Stimulated activated CD4-positive, alpha-beta T cell treated with anti-CD3 and anti-CD28 coated beads, Interleukin-15, amount 100 ng/mL, for 1 hour (primary cell): ENCODE measurements at places on chromosomes 4 and X.
A peak's percentile ranks its signal among the peaks of the same experiment; 100 is the strongest.

DNA sequence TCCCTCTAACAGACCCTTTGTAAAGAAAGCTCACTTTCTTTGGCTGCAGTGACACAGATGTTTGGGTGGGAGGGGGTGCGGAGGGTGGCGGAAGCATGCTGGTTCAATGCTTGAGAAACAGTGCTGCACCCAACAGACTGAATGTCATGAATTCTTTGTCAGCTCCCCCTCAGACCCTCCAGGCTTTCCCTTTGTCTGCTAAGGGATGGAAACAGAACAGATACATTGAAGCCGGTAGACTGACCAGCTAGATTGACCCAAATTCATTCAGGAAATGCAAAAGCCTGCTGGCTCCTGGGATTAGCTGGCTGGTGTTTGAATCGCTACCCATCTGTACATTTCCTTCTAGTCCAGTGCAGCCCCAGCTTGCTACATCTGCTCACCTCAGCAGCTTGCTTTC, 90.8 kb upstream of the PAK3 start:
- no peak for DNase-seq

DNA sequence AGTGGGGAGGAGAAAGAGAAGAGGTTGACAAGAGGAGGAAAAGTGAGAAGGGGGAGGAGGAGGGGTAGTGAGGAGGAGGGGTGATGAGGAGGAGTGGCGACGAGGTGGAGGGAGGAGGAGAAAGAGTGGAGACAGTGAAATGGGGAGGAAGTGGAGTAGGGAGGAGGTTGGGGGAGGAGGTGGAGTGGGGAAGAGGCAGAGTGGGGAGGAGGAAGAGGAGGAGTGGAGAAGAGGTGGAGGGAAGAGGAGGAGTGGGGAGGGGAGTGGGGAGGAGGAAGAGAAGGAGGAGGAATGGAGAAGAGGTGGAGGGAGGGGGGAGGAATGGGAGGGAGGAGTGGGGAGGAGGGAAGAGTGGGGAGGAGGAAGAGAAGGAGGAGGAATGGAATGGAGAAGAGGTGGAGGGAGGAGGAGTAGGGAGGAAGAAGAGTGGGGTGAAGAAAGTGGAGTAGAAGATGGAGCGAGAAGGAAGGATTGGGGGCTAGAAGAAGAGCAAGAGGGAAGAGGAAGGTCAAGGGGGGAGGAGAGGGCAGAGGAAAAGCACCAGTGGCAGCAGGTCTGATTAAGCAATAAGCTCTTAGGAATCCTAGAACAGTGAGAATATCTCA, 50.0 kb upstream of the MTNR1A start:
- DNase-seq: no peak

- DNase-seq: no peak
These were observed 98.1 kb downstream of the WWC2 start for GRCh38 chr4:183197140-183197539.

DNA sequence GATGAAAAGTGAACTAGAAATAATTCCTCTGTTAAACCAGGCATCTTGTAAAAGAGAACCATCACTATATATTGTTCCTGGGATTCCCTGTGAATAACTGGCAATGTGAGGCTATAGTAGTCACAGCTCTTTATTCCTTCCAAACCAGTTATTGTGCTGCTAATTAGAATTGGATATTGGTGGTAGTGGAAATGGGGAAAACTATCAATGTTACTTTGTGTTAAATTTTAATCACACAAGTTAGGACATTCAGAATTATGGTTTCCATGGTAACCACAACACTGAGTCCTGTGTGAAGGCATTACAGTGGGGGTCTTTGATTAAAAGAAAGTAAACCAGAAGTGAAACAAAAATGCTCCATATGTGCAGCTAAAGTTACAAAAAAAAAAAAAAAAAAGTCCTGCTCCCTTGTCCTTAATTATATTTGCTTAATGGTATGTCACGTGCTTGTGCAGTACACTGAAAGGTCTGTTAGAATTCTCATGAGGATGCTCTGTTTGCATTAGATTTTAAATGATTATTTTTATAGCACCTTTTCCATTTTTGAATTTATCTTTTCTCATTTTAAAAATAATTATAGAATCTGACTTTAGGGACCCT, 200.4 kb downstream of the ADGRL3 start:
- no peak for DNase-seq

DNA sequence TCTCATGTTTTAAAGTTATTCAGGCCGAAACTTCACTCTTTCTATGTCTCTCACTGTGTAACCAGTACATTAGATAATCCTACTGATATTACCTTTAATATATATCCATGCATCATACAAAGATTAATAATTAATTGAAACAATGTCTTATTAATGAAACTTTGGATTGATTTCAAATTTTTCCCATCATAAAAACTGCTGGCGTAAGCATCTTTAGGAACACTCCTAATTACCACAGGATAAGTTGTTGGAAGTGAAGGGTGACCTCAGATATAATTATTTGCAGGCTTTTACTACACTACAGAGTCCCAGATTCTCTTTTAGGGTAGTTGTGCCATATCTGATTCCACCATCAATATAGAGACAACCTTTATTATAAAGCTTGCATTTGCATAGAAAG, 181.3 kb upstream of the SFRP2 start:
- DNase-seq: no peak

DNA sequence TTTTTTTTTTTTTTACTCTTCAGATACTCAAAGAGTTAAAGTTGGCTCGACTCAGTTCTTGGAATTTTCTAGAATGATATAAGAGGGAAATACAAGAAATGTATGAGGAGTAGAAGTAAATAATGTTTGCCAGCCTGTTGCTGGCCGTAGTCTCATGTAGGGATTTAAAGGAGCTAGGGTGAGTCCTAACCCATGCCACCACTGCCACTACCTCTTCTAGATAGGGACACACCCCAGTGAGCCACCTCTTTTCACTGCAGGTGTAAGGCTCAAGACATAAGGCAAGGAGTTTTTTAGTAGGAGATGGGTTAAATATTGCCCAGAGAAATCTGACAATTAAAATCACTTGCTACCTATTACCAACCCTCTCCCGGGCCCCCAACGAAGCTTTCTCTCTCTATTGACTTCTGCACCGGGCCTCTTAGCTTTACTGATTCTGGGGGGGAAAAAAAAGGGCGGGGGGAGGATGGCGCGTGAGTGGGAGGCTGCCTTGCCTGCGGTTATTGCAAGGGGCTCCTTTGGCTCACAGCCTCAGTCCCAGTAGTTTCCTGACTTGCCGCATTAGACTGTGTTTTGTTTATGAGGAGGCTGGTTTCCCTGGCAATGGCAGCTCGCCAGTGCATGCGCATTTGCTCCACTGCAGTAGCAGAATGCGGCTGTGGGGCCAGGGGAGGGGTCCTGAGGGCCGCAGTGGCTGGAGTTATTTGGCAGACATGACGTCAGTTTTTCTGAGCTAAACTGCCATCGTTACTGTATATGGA, 3.0 kb downstream of the LINC00632 start:
- no peak for DNase-seq

DNA sequence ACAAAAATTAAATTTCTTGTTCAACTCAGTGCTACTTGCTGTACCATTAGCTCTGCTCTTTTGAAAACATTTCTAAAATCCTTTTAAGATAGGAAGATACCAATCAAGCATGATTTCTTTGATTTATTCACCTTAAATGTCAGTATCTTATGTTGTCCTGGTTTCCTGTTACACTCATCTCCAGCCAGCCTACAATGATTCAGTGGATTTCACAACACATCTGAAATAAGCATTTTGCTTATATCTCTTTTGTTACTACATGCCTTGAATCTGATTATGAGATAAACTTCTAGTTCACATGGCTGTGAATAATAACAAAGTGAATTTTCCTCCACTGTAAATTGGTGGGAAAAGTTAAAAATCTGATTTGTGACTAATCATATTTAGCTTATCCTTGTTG, 112.5 kb upstream of the BMP3 start:
- no peak for DNase-seq

DNA sequence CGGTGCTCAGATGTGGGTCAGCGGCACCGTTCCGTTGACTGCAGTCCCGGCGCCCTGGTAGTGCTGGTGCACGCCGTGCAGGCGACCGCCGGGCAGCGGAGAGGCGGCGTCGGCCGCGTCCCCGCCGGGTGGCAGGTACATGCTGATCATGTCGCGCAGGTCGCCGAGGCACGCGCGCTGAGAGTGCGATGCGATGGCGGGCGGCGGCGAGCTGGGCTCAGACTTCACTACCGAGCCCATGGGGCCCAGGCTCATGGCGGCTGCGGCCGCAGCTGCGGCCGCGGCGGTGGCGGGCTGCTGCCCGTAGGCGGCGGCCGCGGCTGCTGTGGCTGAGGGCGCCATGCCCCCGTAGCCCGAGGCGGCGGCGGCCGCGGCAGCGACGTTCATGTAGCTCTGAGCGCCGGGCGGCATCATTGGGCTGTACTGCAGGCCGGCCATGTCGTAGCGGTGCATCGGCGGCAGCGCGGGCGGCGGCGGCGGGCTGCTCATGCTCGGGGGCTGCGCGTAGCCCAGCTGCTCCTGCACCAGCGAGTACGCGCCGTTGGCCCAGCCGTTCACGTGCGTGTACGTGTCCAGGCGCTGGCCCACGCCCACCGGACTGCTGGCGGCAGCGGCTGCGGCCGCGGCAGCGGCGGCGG, 1.0 kb downstream of the SOX3 start:
- no peak for DNase-seq

DNA sequence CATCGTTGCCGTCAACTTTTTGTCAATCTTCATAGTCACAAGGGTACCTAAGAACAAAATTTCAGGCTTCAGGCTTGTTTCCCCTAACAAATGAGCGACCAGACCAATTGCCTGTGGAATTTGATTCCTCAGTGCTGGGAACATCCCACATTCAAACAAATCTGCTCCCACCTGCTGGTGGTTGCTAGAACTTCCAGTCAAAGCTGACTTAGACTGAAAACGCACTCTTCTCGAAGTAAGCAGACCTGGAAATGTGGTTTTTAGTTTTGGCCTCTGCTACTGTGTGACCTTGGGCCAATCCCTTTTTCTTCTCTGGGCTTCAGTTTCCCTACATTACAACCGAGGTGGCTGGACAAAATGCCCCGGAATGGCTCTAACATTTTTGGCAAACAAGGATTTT, 1.8 kb upstream of the GABRQ start:
- no peak for DNase-seq

DNA sequence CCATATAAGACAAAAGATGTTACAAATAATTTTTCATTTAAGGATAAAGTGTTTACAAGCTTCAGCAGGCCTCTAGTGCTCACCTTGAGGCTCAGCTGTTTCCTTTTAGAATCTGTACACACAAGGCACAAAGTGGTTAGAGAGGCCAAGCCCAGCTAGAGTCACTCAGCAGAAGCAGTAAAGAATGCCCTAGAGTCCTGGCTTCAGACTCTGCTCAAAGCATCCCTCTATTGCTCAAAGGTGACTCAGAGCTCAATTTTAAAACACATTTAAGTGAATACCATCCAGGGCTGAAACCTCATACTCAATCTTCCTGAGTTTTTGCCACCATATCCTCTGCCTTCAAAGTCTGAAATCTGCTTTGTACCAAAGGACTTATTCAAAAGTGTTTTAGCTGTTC, 22.6 kb upstream of the PHF8 start:
- no peak for DNase-seq

GRCh38 chrX:49163555-49164419, 1.2 kb downstream of the MAGIX start:
- DNase-seq: peak; percentile 67

- DNase-seq: no peak
These were observed 86.0 kb downstream of the WWC2 start for GRCh38 chr4:183185018-183185417.

- no peak for DNase-seq
These were observed 19.7 kb downstream of the CPEB2 start for GRCh38 chr4:15021946-15022345.

GRCh38 chrX:149641432-149641831, 9.8 kb upstream of the TMEM185A start:
- DNase-seq: no peak

DNA sequence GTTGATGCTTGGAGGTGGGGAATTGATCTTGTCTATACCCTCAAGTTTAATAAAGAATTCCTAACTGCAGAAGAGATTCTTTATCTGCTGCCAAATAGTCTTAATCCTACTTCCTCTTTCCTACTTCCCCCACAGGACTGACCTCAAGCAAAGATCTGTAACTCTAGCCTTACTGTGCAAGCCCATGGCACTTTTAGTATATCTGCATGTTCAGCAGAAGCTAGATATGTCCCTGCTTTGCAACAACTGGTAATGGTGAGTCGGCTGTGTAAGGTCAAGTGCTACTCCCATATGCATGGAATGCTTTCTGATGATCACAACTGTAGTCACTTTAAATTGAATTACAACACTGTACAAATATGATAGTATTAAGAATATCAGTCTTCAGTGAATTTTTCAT, 26.3 kb upstream of the PDS5A start:
- no peak for DNase-seq

DNA sequence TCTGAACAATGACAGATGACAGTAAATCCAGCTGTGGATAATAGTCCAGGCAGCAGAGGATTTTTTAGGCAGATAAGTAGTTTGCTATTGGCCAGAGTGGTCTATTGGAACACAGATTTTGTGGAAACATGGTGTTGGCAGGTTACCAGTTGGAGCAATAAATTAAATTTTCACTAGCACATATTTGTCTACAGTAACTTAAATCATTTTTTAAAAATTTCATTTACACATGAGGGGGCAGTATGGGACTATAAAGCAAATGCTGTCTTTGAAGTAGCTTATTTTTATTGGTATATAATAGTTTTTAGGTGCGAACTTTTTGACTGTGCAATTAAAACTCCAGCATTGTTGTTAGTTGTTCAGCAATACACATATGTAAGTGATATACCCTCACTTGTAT, 289.8 kb downstream of the ARHGAP10 start:
- DNase-seq: no peak

DNA sequence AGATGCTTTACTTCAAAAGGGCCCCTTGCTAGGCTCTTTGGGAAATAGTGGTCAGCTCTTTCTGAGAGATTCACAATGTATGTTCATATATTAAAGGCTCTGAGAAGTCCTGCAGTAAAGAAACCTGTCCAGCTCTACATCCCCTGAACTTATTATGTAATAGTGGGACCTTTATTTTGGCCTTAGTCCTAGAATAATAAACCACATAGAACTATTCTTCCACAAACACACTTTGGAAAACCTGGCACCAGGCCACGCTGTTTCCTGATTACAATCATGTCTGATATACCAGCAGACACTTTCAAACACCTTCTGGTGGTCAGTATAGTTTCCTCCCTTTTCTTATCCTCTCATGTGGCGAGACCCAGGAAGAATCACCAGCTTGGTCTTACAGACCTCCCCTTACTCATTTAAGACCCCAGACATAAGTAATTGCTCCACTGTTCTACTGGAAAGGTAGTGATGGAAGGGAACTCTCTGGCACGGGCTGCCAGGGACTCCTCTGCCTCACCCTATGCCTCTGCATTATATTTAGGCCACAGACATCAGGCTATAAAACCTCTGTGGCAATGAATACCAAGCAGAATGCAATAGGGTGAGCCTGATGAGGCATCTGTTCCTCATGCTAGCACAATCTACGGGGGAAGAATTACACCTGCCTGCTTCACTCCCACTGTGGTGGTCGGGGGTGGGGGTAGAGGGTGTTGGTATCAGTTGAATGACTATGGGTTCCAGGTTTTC, 5.7 kb upstream of the PPEF1 start:
- DNase-seq: no peak

DNA sequence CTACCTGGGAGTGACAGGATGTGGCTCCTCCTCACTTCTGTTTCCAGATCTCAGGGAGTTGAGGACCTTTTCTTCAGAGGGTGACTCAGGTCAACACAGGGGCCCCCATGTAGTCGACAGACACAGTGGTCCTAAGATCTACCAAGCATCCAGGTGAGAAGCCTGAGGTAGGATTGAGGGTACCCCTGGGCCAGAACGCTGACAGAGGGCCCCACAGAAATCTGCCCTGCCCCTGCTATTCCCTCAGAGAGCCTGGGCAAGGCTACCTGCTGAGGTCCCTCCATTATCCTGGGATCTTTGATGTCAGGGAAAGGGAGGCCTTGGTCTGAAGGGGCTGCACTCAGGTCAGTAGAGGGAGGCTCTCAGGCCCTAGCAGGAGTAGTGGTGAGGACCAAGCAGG, 1.5 kb downstream of the MAGEA12 start:
- DNase-seq: no peak
